Bronchial epithelial cell (primary cell): ENCODE measurements at places on chromosomes 7 and 10. TPM values are rescaled to one million over a fixed set of nuclear protein-coding genes. Genes with fewer than 3 reads are reported as not detected.

GRCh38 chr7:85178531-85179298, 8.1 kb downstream of the SEMA3D start:
- no peak for DNase-seq

- no peak for DNase-seq
Measured at GRCh38 chr7:153021542-153021941, 262.0 kb downstream of the ACTR3B start.

DNA sequence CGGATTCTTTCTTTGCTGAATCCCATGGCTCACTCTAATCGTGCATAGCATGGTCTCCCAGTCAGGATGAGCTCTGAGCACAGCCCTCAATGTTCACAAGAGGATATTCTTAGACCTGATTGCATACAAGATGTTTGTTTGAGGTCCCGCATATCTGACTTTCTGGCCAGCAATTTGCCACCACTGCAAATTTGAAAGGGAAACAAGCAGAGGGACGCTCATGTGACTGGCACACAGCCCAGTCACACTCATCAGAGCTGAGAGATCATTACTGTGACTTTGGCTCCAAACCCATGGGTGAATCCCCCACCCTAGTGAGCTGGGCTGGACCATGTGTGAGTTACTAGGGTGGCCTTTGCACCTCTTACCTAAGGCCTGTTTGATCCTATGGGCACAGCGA, 9.9 kb downstream of the TAS2R41 start:
- no peak for DNase-seq

DNA sequence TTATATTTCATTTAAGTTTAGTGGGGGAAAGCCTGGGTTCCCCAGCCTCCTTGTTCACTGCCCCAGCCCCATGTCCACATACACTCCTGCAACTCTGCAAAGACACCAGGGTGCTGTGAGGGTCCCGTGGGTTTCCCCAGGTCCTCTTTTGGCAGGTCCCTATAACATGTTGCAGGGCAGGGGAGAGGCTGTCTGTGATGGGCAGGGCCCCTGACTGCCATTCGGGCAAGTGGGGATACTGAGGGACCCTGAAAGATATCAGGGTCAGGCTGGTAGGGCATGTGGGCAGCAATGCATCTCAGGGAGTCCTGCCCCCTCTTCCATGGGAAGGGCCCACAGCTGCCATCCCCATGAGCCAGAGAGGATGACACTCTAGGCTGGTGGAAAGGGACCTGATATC, 28.4 kb downstream of the RASGEF1A start:
- DNase-seq = no peak

PLAC9 gene
- total RNA-seq = 0.13 TPM in 1 of 2 replicates, not detected in the other

- peak; percentile 55 for DNase-seq
Measured at GRCh38 chr7:23742051-23742450, 32.0 kb downstream of the STK31 start.

FLNC gene
- 0.64 and 1.8 TPM in 2 replicates for total RNA-seq
